ENCODE measurements at places on chromosomes 13 and 19. TPM values are rescaled to one million over a fixed set of nuclear protein-coding genes. Genes with fewer than 3 reads are reported as not detected.

- DNase-seq: no peak
Observed at GRCh38 chr19:35851213-35852028, 883 bp downstream of the NPHS1 start.

- DNase-seq: no peak
Observed at GRCh38 chr13:90416938-90417337, 930.5 kb upstream of the MIR17HG start.

- no peak for DNase-seq
Observed at GRCh38 chr13:74774264-74774663, 640.1 kb upstream of the KLF12 start.

PRR20D gene
- polyA plus RNA-seq: not detected

SPHK2 gene
- polyA plus RNA-seq: 30.2 TPM

- no peak for DNase-seq
Observed at GRCh38 chr19:6501740-6502648, at the start of gene TUBB4A. TSS of gene TUBB4A (minus strand) at chr19:6502309. CDS start at chr19:6502212, 97 bp downstream.

- DNase-seq: no peak
Observed at GRCh38 chr19:14577264-14577663, 5.4 kb upstream of the NDUFB7 start.

DNA sequence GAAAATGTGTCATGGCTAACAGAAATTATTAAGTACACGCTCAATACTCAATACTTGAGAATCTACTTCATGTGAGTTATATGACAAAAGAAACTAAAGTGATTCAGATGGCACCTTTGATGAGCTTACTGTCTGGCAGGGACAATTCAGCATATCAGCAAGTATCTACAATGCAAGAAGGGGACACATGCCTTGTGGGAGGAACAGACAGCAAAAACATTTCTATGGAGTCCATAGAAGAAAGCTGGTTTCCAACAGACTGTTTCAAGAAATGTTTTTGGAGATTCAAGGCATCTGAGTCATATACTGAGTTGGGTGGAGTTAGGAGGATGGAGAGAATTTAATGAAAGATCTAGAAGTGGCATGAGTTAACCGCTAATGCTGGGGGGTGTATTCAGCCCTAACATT is 54.7 kb downstream of the MBNL2 start:
- no peak for DNase-seq

GRCh38 chr13:39692660-39693438 is 37.4 kb downstream of the COG6 start:
- DNase-seq: no peak

DNA sequence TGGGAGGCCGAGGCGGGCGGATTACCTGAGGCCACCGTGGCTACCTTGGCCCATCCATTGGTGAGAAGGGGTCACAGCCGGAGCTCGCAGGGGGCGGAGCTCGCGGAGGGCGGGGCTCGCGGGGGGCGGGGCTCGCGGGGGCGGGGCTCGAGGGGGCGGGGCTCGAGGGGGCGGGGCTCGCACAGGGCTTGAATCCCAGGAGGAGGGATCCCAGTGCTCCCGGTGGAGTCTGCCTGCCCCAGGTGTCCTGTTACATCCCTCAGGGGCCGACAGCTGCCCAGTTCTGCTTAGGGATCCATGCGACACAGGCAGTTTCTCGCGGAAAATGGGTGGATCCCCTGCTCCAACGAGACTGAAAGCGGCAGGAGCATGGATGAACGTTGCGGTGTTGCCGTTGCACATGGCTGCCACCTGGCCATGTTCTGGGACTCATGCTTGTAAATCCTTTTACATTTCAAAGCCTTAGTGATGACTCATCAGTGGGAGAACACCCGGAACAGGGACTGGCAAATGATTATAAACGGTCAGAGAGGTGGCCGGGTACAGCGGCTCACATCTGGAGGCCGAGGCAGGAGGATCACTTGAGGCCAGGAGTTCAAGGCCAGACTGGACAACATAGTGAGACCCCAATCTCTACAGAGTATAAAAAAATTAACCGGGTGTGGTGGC is 25.1 kb downstream of the TMPRSS9 start:
- DNase-seq: no peak

DNA sequence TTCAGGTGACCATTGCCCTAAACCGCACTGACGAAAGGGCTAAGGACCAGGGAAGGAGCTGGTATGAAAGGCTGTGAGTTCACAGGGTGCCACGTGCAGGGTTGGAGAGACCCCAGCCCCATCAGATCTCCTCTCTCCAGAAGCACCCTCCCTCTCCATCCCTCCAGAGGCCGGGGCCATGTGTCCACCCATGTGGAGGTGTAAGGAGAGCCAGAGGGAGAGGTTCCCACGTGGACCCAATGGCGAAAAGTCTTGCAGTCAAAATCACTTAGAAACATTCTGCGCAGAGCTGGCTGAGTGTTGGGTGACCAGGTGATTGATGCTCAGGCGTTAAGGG is 168.3 kb downstream of the COL4A1 start:
- DNase-seq: no peak

ALOX5AP gene
- 4.5 TPM for polyA plus RNA-seq

DNA sequence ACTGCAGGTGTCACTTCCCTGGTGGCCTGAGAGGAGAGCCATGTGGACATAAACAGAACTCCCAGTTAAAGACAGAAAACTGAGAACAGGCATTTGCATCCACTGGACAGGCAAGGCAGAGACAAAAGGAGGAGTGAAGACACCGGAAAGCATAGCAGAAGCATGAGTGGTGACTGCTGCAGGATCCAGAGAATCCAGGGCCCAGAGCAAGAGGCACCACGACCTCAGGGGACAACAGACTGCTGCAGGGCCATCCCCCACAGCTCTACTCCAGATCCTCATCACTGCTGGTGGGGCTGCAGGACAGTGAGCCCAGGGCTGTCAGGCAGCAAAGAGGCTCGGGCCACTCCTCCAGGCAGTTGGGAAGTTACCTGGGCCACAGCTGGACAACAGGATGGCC is 14.5 kb upstream of the ISYNA1 start:
- DNase-seq: no peak

FSD1 gene
- 8.4 TPM for polyA plus RNA-seq

NOVA2 gene
- polyA plus RNA-seq: 5.3 TPM

WDR88 gene
- 2.1 TPM for polyA plus RNA-seq

FUT1 gene
- polyA plus RNA-seq: 3.0 TPM

GRCh38 chr13:42883142-42883541 is 101.8 kb downstream of the FAM216B start:
- no peak for DNase-seq

GRCh38 chr19:548886-549830 is 5.3 kb downstream of the GZMM start:
- no peak for DNase-seq

DNA sequence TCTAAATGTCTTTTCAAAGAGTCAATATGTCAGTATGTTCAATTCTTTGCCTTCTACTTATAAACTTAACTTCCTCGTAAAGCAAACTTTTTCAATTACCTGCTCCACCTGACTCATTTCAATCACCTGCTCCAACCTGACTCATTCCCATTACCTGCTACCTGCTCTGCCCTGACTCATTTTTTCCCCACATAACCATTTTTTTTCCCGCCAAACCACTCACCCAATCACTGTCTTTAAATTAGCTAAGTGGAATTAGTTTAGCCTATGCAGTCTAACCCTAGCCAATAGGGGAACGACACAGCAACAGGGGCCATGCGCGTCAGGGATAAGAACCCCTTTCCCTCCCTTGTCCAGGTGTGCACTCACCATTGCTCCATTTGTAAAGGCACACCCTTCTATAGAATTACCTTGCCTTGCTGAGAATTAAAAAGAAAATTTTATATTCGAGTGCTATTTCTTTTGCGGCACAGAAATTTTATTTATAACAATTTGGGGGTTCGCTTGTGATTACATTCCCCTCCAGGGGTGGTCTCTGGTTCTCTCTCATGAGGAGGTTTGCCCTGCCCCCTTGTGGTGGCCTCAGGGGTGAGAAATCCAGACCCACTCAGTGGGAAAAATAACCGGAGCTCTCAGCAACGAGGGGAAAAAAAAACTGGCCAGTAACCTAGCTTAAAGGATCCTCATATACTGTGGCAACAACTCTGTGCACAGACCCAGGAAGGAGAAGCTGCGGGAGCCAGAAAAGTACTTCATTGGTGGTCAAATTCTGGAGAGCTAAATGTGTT is 193.1 kb downstream of the ZNF486 start:
- no peak for DNase-seq

GARIN5A gene
- 10.7 TPM for polyA plus RNA-seq

- no peak for DNase-seq
Observed at GRCh38 chr13:97008643-97009042, 14.4 kb upstream of the OXGR1 start.

DNA sequence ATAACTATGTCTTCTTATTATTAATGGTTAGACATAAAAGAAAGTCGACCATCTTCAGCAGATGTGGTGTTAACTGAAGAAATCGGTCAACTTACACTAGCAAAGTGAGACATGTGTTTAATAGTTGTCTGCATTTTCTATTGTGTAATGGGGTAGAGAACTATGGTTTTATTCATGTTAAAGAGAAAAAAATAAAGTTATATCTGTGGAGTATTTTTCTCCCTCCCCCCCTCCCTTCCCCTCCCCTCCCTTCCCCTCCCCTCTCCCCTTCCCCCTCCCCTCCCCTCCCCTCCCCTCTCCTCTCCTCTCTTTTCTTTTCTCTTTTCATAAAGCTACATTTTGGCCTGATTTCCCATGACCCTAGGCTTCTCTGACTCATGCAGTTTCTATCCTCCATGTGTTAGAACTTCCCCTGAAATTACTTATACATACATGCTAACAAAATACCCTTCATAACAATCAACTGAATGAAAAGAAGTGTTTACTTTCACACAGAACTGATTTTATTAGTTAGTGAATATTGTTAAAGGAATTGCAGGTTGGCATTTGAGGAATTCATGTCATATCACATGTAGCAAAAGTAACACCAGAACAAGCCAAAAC is 1431.0 kb upstream of the ATXN8OS start:
- DNase-seq: no peak
